CD4-positive, alpha-beta T cell treated with Interleukin-17A for 4 hours (primary cell): ENCODE measurements at places on chromosomes 3 and 15.

GRCh38 chr3:133443649-133444422 lies 44.0 kb downstream of the BFSP2 start:
- DNase-seq: no peak

- no peak for DNase-seq
Observed at GRCh38 chr3:37249717-37250116, 75.3 kb upstream of the LRRFIP2 start.

DNA sequence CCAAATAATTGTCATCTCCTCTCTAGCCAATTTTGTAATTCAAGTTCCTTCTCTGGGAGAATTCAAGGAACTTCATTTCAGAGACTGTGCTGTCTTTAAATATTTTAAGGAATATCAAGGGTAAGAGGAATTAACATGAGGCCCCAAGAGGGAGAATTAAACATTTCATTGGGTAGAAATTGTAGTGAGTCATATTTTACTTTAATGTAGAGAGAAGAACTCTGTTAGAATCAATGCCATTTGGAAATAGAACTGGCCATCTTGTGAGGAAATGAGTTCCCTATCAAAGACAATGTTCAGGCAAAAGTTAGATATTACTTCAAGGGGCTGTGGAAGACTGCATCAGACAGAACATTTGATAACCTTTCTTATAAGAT lies 43.5 kb upstream of the TP63 start:
- no peak for DNase-seq

GRCh38 chr15:70488002-70488605 lies 275.3 kb downstream of the UACA start:
- DNase-seq: peak; percentile 82

DNA sequence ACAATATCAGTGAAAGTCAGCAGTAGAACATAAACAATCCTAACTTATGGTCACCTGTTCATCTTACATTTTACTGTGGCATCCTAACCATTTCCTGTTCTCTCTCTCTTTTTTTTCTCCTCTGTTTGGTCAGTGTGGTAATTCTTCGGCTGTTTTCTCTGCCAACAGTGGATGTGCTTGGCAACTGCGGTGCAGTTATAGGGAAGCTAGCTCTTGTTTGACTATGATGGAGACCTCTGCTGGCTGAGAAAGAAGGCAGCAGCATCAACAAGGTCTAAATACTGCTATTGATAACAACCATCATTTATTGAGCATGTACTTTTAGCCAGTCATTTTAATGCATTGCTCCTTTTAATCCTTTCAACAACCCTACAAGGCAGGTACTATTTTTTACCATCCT lies 723 bp upstream of the DRD3 start:
- DNase-seq: peak; percentile 14

- peak; percentile 76 for DNase-seq
Observed at GRCh38 chr15:90956274-90957030, 1.8 kb downstream of the RCCD1 start.

DNA sequence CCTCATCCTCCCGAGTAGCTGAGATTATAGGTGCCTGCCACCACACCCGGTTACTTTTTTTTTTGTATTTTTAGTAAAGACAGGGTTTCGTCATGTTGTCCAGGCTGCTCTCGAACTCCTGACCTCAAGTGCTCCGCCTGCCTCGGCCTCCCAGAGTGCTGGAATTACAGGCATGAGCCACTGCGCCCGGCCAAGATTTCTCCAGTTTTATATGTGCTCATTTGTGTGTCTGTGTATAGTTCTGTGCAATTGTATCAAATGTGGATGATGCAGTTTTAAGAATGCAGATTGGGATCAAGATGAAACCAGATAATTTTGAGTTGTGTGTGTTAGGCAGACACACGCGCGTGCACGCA lies 68.3 kb downstream of the SLCO3A1 start:
- DNase-seq: no peak

- DNase-seq: no peak
Observed at GRCh38 chr3:58722561-58722960, 56.0 kb upstream of the FAM3D start.

DNA sequence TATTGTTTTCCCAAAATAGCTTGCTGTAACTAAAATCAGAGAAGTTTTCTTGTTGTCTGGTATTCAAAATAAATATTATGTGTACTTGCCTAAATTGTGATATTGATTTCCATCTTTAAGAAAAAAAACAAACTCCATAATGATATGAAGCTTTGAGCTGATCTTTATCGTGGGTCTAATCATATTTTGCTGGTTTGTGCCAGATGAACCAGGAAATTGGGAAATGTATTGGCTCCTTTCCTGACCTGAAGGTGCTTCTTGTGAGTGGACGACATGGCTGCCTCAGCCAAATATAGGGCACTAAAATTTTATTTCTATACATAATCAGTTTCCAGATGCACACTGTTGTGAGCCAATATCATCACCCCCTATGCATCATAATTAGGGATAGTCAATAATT lies 113.3 kb downstream of the DIPK2A start:
- DNase-seq: no peak

DNA sequence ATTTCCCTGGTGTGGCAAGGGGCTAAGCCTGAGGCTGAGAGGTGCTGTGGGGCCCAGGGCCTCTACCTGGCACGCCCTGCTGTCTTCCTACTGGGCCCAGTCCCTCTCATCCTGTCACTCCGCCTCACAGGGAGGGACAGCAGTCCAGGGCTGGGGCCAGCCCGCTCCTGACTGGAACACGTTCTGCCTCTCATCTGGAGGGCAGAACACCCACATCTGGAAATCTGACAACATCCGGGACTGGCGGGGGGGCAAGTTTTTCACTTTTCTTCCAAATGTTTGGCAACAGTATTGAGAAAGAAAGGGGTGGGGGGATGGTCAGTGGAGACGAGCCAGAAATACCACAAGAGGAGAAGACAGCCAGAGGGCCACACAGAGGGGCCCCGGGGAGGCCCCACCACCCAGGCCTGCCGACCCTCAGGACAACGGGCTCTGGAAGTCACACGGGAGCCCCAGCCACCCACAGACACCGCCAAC lies 1.8 kb upstream of the MYL3 start:
- DNase-seq: no peak

GRCh38 chr3:194224471-194225417 lies 88.8 kb downstream of the HES1 start:
- DNase-seq: no peak

DNA sequence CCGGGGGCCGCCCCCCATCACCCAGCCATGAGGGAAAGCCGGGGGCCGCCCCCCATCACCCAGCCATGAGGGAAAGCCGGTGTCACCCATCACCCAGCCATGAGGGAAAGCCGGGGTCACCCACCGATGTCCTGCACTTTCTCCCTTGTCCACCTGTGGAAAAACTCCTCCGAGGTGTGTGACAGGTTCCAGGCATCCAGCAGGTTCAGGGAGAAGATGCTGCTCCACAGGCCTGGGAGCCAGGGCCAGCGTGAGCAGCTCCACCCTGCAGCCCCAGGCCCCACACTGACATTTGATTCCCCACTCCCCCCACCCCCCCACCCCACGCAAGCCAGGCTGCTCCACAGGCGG lies 15.5 kb upstream of the EHD4 start:
- DNase-seq: no peak

GRCh38 chr3:64023187-64023860 lies at the start of gene PSMD6:
Gene PSMD6 (minus strand): TSS chr3:64023494. CDS start chr3:64023419, 75 bp downstream.
- DNase-seq: peak; percentile 92

DNA sequence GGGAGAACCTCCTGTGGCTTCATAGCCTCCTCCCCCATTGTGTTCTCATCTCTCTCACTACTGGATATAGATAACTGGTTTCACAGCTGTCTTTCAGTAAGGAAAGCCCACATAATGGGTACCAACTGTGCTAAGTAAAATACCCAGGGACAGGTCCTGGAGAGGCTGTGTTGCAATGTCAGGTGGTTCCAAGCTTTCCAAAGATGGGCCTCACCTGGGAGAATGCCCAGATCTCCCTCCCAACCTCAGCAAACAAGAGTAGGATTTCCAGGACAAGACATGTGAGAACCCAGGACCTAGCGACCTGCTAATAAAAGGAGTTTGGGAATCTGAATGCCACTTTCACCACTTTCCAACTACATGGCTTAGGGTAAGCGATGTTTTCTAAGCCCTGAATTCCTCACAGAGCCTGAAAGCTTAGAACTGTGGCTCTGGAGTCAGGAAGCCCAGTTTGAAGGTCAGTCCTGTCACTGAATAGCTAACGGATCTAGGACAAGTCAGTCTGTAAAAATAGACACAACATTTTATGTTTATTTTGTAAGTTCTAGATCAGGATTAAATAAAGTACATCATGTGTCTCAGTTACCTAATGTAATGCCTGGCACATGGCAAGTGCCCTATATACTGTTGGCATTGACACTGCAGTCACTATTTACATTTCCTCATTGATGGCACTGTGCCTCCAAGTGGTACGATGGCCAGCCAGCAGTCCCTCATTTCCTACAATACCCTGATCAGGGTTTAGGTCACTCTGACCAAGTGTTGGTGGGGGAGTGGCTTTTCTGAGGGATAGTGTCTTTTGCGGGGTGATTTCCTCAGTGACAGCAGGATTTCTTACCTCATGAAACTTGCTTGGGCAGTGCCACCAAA lies 11.9 kb downstream of the CERS3 start:
- DNase-seq: no peak

- DNase-seq: no peak
Observed at GRCh38 chr3:188661806-188662205, 507.8 kb downstream of the LPP start.

- DNase-seq: no peak
Observed at GRCh38 chr3:101943029-101943428, 93.7 kb downstream of the NFKBIZ start.

DNA sequence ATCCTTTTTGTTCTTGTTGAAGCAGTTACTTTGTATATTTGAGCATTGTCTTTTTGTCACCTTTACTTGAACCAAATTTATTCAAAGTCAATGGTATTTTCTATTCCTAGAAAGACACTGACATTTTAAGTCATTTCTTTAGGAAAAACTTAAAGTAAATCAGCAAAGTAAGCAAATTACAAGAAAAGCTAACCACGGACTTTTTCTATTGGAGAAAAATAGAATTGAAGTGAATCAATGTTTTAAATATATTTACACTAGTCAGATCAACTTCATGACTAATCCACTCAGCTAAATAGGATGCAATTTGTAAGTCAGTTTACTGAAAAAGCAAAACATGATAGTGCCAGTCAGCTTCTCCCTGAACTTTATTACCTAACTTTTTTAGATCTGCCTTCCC lies 733.8 kb upstream of the ALCAM start:
- no peak for DNase-seq

GRCh38 chr3:78242724-78243123 lies 1202.8 kb downstream of the ROBO2 start:
- no peak for DNase-seq

GRCh38 chr3:54755756-54756155 lies 172.1 kb downstream of the LRTM1 start:
- no peak for DNase-seq

DNA sequence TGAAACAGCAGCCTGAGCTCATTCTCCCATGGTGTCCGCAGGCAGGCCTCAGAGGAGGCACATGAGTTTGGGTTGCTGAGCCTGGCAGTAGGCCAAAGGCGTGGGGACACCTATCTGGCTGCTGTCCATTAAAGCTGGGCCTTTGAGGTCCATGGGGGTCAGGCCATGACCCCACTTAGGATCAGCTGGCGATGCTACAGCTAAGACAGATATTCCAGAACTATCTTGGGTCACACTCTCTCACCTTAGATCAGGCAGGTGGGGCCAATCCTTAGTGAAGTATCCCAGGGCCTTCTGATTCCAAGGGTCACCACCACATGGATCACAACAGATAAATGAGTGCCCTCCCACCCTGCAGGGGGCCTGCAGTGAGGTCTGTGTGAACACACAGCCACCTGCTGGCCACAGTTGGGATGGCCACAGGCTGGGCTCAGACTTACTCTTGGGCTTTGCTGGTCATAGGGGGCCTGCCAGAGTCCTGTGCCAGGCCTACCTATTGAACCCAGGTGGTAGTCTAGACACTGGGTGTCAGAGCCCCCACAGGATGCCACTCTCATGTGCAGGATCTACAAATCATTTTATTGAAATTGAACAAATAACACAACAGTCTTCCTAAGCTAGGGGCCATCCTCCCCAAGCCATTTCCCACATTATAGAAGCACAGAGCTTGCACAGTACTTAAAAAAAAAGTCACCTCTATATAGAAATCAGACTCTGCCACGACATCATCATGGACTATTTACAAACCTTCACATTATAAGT lies 2.0 kb upstream of the HYAL2 start:
- peak; percentile 70 for DNase-seq

DNA sequence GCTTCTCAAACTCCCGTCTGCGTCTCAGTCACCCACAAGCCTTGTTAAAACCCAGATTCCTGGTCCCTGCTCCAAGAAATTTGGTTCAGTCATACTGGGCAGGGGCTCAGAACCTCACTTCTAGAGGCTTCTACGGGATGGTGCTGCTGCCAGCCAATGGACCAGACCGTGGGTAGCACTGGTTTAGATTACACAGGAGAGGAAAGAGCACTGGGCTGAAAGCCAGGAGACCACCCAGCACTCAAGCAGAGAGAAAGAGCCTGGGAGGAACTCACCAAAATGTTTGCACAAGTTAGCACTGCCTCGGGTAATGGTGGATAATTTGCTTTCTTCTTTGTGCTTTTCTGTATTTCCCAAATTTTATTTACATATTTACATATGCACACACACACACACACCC lies 46.9 kb upstream of the MUC13 start:
- DNase-seq: no peak

- DNase-seq: no peak
Observed at GRCh38 chr3:129628169-129628522, 21.7 kb upstream of the PLXND1 start.

DNA sequence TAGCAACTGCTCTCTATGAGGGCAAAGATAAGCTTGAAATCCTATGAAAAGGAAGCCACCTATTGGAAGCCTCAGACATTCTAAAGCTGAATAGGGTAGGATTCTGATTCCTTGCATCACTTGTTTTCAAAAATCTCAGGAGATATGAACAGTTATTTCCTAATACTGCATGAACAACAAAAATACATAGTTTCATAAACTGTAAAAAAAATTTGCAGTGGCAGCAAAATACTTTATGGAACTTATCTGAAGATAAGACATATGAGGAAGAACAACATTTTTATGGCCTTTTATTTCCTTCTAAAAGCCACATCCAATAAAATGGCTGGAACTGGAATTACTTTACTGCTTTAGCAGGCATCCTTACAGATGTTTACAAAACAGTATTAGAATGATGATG lies 29.9 kb downstream of the AP3S2 start:
- no peak for DNase-seq

DNA sequence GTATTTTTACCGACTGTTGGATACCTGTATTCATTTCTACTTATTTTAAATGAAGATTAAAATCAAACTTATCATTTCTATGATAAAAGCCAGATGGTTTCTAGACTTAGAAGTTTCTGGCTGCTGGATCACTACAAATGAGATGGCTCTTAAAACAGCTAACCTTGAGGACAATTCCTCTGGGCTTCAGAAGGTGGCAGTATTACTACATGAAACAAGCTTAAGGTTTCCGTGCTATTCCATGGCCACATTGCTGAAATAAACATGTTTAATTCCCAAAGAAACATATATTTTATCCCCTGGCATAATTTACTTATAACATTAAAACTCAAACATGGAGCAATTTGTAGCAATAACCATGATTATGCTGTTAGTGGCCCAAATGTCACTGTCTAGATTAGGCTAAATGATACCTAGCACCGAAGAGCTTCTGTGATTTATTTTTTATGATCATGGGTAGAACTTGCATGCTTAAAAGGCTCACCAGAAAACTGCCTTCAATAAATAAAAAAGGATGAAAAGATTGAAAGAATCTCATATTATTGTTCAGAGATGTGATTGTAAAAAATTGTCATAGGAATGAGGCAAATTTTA lies 204.0 kb upstream of the NANOGP8 start:
- no peak for DNase-seq

GRCh38 chr3:26596335-26596734 lies 26.2 kb upstream of the LRRC3B start:
- DNase-seq: no peak
